ENCODE measurements at places on chromosomes 11 and 22.

GRCh38 chr11:32213223-32213622 lies 122.3 kb downstream of the RCN1 start:
- DNase-seq = no peak

DNA sequence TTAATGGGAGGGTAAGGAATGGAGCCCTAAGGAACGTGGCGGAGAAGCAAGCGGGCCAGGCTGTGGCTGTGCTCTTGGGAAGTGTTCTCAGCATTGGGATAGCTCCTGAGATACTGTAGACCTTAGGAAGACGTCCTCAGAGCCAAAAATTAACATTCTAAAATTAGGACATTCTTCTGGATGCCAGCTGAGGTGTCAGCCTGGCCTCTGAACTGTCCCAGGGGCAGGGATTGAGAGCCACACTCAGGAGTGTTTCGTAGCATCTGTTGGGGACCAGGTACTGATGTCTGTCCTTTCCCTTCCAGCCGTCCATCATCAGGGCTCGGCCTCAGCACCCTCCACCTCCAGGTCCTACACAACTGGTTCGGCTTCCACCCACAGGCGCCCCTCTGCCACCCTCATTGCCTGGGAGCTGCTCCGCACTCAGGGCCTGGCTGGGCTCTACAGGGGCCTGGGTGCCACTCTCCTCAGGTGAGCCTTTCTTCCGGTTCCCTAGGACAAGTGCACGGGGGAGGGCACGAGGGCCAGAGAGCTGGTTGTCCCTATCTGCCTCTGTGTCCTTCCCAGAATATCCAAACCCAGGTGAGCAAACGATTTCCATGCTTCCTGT lies 23.6 kb downstream of the SLC25A18 start:
- DNase-seq = no peak

DNA sequence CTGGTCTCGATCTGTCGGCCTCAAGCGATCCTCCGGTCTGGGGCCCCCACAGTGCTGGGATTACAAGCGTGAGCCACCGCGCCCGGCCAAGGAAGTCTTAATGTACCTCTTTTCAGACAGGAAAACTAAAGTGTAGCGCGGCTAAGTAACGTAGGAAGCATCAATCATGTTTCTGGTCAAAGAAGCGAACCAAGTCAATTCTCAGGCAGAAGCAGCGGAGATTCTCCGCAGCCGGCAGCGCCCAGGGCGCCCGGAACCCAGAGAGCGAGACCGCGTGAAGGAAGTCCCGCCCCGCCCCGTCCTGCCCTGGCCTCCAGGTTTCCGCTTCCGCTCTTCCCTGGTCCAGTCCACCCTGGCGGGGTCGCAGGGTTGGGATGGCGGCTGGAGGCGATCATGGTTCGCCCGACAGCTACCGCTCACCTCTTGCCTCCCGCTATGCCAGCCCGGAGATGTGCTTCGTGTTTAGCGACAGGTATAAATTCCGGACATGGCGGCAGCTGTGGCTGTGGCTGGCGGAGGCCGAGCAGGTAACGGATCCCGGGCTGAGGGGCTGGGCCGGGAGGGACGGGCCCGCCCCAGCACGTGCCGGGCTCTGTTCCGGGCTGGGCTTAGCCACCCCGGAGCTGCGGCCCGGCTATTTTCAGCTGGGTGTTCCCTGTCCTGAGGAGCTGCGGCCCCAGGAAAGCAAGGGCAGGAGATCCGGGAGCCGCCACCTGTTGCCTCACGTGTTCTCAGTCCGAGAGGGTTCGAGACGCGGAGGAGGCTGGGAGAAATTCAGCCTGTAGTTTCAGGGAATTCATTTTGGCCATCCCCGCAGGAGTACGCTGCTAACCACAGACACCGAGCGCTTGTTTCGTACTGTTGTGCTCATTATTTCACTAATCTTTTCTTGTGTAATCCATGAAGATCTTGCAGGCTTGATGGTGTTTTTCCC lies at the start of gene ADSL:
Gene ADSL, plus strand, starts transcription at position 316 of the 934 bp plus-strand sequence. Its CDS starts 59 bp downstream, at position 375.
- peak; percentile 75 for DNase-seq

GRCh38 chr11:103413266-103413888 lies 304.2 kb downstream of the DYNC2H1 start:
- no peak for DNase-seq

GRCh38 chr11:11035331-11035730 lies 177.5 kb upstream of the ZBED5 start:
- no peak for DNase-seq

GRCh38 chr11:95919514-95919913 lies 4.4 kb downstream of the MTMR2 start:
- DNase-seq = no peak

DNA sequence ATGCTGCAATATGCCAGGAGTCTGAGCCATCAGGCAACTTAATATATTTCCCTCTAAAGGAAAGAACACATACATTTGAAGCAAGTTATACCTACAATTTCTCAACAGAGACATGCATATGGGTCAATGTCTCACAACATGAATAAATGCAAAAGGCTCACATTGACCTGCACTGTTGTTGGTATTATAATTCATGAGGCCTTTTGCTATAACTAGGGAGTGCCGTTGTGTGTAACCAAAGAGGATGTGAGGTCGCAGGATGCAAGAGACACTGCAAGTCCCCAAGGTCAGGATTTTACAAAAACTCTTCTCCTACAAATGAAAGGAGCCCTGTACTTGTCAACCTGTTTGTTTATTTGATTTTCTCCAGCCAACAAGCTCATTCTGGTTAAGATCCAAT lies 250.5 kb downstream of the LARGE1 start:
- DNase-seq = no peak

Measured in stimulated activated CD8-positive, alpha-beta memory T cell treated with anti-CD3 and anti-CD28 coated beads, Interleukin-15, amount 100 ng/mL, for 24 hours (primary cell).